ENCODE measurements at places on chromosomes 1 and 21.

DNA sequence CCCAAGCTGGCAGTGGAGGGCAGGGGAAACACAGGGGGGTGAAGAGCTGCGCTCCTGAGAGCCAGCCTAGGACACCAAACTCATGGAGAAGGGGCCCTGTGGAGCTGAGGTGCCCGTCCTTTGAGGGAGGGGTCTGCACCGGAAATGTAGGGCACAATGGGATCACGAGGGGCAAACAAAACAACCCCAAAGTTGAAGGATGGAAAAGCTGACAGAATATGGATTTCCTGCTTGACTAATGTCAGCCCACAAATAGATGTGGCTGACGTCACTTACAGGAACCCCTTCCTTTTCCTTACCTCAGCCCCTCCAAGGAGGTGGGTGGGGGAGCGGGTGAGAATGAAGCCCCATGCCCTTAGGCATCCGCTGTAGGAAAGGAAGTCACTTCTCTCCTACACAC is 110.9 kb downstream of the KCNN3 start:
- DNase-seq = no peak

- DNase-seq = no peak
Measured at GRCh38 chr1:159752135-159752580, 28.6 kb upstream of the DUSP23 start.

DNA sequence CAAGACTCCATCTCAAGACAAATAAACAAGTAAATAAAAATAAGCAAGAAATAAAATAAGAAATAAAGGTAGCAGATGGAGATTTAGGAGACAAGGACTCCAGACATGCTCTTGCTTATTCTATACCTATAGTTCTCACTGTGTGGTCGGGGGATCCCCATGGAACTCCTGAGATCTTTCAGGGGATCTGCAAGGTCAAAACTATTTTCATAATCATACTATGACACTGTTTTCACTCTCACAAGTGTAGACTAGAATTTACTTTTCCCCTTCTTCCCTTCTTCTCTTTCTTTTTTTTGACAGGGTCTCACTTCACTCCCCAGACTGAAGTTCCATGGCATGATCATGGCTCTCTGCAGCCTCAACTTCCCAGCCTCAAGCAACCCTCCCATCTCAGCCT is 29.8 kb upstream of the NLRP3 start:
- no peak for DNase-seq

DNA sequence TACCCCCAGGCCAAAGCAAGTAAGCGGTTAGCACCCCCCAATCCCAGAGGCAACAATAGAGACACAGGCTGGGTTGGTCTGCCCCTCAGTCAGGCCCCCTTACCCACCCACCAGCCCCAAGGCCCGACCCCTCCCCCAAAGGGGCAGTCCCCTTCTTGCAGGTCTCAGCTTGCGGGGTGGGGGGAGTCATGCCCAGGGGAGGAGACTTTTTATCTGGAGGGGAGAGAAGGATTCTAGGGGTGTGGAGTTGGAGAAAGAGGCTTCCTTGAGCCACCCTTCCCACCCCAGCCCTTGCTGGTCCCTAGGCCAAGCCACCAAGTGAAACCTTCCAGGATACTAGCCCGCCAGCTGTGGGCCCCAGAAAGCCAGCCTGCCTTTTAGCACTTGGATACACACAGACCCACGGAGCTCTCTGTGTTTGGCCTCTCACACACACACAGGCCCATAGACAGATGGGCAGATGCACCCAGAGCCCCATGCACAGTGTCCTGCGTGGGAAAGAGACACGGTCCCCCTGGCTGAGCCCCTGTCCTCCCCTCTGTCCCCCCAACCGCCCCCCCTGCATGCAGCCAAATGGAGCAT is 7.1 kb downstream of the TMEM54 start:
- DNase-seq = no peak

GRCh38 chr1:112628516-112628915 is 8.9 kb downstream of the CAPZA1 start:
- no peak for DNase-seq

GRCh38 chr1:171457412-171457811 is 27.9 kb upstream of the PRRC2C start:
- DNase-seq = no peak

GRCh38 chr1:15445390-15446122 is 7.3 kb downstream of the CTRC start:
- DNase-seq = no peak

GRCh38 chr1:231183639-231184590 is 22.1 kb downstream of the TRIM67 start:
- no peak for DNase-seq

DNA sequence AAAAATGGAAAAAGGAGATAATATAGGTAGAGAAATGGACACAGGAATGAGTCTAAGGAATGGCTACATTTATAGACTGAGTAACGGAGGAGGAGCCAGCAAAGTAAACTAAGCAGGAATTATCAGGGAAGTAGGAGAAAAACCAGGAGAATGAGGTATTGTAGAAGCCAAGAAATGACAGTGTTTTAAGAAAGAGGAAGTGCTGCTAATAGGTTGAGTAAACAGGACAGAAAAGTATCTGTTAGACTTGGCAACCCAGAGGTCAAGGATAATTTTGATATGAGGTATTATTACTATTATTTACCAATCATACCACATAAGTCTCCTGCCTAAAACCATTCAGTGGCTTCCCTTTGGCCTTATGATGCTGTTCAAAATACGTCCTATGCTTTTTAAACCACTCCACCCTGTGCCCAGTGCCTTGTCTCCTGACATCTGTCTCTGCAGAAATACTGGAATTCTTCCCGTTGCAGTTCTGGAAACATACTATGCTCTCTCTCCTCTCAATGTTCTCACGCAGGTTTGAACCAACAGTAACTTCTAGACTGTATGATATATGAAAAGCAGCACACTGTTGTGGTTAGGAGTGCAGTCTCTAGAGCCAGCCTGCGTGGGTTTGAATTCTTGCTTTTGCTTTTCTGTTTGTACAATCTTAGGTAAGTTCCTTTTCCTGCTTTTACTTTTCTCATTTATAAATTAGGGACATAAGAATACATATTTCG is 24.6 kb upstream of the NEK7 start:
- no peak for DNase-seq

GRCh38 chr1:55402142-55402541 is 187.0 kb upstream of the USP24 start:
- no peak for DNase-seq

DNA sequence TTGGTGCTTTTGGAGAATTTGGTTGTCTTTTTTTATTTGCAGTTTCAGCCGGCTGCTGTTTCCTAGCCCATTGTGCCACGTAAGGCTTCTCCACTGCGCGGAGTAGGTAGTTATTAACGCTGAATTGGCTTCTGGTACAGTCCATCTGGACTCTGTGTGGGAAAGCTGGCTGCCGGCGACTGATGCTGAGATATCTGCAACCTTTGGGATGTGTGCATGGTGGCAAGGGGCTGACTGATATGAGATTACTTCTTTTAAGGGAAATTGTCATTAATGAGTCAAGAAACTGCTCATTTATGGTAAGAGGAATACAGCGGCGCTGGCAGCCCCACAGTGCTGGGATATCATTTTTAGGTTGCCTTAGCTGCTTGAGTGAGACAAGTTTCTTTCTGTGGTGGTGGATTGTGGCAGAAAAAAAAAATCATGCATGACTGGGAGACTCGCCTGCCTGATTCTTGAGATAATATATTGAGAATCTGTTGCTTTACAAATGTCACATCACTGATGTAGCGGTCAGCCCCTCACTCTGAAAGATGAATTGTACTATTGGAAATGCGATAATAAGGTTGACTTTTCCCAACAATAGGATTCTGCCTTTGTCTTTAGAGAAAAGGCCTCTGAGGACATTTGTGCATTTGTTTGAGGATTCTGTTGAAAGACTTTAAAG is 2.5 kb upstream of the ELAVL4 start:
- no peak for DNase-seq

GRCh38 chr21:45253180-45253579 is 34.5 kb downstream of the POFUT2 start:
- DNase-seq = no peak

DNA sequence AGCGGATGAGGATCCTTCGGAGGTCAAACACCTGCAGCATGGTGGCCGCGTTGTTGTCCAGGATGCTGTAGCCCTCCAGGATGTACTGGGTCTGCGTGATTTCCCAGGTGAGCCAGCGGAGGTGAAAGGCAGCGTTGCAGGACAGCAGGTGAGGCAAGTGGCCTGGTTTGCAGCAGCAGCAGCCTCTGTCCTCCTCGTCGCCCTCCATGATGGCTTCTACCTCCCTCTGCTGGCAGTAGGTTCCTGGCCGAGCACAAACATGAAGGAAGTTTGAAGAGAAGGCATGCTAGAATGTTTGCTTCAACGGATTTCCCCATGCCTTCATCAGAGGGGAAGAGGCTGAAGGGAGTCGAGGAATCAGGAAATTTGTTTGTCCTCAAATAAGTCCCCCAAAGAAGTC is 74.7 kb downstream of the NTPCR start:
- DNase-seq = no peak

DNA sequence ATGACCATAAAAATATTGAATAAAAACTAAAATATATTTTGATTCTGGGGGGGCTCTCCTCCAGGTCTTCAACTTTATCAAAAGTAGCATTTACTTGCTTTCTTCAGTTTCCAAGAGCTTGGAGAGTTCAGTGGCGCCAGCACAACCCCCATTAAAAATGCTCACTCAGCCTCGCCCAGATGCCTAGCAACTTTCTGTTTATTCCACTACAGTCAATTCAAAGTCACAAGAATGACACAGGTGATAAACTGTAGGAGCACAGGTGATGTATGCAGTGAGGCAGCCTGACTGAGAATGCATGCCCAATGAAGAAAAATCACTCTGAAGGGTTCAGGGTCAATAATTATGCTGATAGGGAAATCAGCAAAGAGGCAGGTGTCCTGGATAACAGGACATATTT is 159.4 kb upstream of the ATP1B1 start:
- no peak for DNase-seq

DNA sequence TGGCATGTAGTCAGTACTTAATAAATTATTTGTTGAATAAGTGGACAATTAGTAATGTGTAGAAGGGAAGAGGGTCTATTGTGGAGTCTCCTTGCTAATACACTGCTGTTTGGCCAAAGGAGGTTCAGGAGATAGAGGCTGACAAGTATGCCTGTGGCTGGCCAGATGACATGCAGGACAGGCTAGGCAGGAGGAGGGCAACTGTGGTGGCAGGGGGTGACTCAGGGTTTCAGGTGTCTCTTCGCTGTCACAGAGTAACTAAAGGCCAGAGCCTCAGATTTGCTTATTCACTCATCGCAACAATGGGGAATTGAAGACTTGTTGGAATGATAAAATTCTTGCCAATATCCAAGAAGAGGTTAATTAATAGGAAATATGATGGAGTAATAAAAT is 33.1 kb downstream of the THRAP3 start:
- no peak for DNase-seq

DNA sequence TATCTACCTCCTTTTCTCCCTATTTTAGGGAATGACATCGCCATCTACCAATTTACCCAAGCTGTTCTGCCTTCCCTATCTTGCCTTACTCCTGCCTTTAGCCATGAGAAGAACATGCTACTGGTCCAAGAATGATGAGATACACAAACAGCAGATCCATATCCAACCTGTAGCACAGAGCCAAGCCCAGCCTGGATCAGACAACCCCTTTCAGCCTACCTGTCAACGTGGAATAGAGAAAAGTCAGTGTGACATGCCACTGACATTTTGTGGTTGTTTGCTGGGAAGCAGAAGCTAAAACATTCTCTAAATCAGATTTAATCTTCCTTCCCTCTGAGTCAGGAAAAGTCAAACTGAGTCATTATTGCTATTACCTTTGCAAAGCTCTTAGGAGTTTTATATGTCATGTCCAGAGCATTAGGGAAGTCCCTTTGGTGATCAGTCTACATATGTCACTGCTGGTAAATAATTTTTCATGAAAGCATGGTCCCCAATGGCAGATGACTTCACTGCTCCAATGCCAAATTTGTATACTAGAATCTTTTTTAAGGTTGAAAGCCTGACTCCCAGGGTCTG is 143.1 kb downstream of the TPR start:
- no peak for DNase-seq

- no peak for DNase-seq
Measured at GRCh38 chr1:65694933-65695332, 97.8 kb upstream of the PDE4B start.

DNA sequence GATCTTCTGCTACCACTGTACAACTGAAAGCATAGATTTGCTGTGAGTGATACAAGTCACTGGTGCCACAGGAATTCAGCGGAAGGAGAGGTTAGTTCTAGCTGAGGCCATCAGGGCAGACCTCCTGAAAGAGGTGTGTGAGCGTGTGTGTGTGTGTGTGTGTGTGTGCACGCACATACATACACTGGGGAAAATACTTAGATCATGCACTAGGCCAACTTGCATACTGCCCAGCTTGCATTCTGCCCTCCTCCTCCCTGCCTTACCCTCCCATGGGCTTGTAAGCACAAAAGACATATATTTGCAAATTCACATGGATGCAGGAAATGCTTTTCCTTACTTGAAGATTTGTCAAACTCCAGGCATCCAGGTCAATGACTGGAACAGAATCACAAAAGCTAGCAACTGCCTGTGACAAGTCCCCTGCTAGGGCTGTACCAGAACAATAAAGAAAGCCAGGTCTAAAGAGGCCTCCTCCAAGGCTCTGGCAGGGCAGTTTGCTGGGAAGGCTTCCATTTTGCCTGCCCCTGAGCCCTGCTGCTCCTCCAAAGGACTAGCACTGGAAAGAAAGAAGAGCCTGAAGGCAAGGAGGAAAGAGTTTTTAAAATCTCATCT is 23.2 kb downstream of the PLEKHA6 start:
- no peak for DNase-seq

DNA sequence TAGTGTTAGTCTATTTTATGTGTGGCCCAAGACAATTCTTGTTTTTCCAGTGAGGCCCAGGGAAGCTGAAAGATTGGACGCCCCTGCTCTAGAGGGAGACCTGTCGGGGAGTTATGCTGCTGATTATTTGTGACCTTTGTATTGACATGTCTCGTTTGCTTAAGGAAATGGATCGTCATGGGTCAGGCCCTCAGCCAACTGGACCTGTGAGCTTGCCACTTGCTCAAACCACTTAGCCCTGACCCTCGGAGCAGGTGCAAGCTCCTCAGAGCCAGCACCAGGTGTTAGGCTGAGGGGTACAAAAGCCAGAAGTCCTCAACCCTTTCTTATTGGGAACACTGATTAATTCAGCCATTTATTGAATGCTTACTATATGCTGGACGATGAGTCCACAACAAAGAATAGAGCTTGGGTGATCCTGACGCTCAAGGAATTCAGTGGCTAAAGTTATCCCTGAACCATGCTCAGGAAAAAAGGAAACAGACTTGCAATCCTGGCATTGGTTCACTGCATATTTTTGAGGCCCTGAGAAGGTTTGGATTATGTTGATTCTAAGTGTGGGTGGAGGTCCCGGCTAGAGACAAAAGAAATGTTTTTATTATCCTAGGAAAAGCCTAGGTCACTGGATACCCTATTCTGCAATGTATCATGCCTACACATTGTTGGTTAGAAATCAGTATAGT is 19.0 kb downstream of the TGFB2 start:
- no peak for DNase-seq
